CD4-positive, alpha-beta T cell treated with Interleukin-4 for 4 hours (primary cell): ENCODE measurements at places on chromosomes 1 and 21.

DNA sequence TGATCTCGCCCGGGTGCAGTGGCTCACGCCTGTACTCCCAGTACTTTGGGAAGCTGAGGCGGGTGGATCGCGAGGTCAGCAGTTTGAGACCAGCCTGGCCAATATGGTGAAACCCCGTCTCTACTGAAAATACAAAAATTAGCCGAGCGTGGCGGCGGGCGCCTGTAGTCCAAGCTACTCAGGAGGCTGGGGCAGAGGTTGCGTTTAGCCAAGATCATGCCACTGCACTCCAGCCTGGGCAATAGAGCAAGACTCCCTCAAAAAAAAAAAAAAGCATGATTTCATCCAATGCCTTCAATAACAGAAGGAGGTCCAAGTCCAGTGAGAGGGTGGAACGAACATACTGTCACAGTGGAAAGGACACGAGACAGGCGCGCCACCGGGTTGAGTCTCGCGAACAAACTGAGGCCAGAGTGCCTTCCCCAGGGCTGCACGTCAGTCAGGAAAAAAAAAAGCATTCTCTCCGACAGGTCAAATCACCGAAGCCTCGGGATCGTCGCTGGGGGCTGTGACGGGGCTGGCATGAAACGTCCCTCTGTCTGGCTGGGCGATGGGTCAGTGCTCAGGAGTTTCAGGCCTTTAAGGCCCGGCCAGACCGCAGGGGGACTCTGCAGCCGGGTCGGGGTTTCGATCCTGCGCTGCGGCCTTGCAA, 8.4 kb upstream of the CROCC start:
- DNase-seq = no peak

DNA sequence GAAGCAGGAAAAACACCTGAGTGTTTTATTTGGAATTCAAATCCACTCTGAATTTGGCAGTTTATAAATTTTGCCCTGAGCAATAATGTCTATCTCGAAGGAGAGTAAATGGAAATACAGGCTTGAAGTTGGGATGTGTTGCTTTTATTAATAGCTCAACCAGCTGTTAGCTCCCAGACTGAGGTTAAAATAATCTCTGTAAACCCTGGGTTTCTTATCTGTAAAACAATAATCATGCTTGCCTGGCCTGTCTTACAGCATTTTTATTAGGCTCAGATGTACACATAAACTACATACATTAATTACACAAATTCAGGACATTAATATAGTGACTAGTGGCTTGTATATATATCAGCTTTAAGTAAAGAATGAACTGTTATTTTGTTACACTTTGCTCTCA, 148.5 kb downstream of the GALNT2 start:
- no peak for DNase-seq

GRCh38 chr1:234915924-234916675, 212.5 kb downstream of the TOMM20 start:
- DNase-seq = no peak

DNA sequence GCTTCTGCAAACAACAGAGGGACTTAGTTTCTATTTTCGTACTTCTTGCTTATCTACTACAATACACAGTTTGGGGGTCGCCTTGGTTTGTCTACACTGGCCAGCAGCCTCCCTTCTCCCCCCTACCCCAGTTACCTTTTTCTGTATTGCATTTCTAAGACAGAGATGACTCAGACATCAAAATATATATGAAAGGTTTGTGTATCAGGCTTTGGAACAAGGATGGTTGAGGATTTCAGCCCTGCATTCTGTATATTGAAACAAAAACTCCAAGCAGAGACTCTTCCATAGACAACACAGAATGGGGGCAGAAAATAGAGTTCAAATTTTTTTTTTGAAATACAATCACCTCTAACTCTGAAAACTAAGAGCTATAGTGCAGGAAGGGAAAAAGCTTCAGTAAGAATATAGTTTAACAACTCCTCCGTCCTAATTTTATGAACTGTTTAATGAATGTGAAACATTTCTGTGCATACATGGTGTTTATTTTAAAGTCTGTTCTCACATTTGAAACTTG, 1.9 kb downstream of the SAMD13 start:
- DNase-seq = no peak

GRCh38 chr1:229786974-229787610, 161.0 kb downstream of the URB2 start:
- no peak for DNase-seq

DNA sequence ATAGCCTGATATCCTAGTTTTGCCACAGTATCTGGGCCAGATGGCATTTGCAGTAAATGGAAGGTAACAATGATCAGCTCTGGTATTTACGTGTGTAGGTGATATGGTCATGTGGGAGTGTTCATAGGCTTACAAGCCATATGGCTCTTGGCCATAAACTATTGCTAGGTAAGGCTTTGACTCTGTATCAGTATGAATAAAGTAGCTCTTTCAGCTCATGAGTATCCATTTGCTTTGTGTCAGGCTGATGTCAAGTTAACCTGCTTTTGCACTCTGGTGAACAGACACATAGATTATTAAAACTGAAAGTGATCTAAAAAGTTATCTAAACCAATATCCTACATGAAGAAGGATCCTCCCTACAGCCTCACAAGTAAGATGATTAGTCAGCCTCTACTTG, 69.0 kb downstream of the DDR2 start:
- DNase-seq = no peak

GRCh38 chr1:245188403-245188802, 33.6 kb downstream of the KIF26B start:
- no peak for DNase-seq

- DNase-seq = no peak
These were observed 117.4 kb downstream of the MRPS6 start for GRCh38 chr21:34190576-34191321.

GRCh38 chr1:8663090-8663802, 154.2 kb downstream of the RERE start:
- DNase-seq = no peak

- no peak for DNase-seq
These were observed 65.2 kb downstream of the CNST start for GRCh38 chr1:246631426-246631825.

GRCh38 chr1:197367627-197368026, 99.6 kb downstream of the CRB1 start:
- no peak for DNase-seq

- DNase-seq = no peak
These were observed at the start of gene GPR25 for GRCh38 chr1:200872446-200873115. GPR25 (plus strand) TSS chr1:200872981; CDS start chr1:200873038, 57 bp downstream.

DNA sequence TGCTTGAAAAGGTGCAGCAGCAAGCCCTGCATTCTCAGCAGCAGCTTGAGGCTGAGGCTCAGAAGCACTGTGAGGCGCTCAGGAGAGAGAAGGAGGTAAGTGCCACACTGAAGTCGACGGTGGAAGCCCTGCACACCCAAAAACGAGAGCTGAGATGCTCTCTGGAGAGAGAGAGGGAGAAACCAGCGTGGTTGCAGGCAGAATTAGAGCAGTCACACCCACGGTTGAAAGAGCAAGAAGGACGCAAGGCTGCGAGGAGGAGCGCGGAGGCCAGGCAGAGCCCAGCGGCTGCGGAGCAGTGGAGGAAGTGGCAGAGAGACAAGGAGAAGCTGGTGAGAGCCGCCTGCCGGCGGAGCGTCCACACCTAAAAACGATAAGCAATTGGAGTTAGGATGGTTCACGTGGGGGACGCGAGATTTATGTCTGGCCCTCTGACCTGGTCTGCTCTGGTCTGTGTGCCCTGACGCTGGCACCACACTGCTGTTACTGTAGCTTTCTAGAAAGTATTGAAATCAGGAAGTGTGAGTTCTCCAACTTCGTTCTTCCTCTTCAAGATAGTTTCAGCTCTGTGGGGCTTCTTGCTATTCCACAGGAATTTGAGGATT, 26.7 kb upstream of the DIP2A start:
- no peak for DNase-seq

DNA sequence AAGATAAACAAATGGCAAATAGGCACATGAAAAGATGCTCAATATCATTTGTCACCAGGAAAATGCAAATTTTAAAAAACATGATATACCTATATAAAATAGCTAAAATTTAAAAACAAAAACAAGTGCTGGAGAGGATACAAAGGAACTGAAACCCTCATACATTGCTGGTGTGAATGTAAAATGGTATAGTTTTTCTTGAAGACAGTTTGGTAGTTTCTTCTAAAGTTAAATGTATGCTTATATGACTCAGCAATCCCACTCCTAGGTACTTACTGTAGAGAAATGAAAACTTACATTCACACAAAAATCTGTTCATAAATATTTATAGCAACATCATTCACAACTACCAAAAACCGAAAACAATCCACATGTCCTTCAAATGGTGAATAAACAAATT, 11.2 kb downstream of the TAF12 start:
- DNase-seq = no peak

- no peak for DNase-seq
These were observed 59.9 kb upstream of the ZSWIM5 start for GRCh38 chr1:45266151-45266801.

- DNase-seq = no peak
These were observed 1131.8 kb upstream of the TMPRSS15 start for GRCh38 chr21:19535356-19535755.

DNA sequence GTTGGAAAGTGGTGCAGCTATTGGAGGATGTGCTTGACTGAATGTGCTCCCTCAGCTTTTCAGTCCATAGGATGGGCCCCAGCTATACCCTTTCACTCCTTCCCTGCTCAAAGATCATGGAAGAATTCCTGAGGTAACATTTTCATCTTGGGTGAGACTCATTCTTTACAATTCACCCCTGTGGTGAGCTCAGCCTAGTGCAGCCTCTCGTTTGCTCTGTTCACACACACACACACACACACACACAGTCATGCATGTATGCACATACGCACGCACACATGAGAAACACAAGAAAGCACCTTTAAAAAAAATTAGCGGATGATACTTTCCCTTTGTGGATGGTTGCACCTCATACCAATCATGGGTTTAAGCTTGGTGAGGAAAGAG, 25.8 kb downstream of the CCN1 start:
- no peak for DNase-seq

DNA sequence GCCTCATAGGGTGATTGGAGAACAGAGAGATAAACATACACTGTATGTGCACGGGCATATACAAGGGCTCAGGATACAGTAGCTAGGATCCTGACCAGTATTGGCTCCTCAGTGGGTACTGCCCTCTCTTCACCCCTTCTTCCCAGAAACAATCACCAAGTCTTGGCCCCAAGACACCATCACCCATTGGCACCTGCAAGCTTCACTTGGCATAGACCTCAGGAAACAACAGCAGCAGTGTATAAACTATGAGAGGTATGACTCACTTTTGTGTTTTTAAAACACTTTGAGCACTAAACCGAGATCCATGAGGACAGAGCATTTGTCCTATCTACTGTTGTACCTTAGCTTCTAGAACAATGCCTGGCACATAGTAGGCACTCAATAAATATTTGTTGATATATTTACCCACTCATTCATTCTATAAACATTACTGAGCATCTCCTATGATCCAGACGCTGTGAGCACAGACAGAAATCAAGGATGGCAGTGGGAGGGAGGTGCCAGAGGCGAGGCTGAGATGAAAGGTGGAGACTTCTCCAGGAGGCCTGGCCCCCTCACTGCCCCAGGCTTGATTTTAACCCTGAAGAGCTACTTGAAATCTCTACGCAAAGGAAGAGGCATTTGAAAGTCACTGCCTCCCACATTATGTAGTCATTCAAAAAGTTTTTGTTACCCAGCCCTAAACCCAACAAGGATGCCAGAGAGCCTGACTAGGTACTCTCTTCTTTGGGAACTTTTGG, 95.2 kb downstream of the CAMK2N1 start:
- DNase-seq = no peak

DNA sequence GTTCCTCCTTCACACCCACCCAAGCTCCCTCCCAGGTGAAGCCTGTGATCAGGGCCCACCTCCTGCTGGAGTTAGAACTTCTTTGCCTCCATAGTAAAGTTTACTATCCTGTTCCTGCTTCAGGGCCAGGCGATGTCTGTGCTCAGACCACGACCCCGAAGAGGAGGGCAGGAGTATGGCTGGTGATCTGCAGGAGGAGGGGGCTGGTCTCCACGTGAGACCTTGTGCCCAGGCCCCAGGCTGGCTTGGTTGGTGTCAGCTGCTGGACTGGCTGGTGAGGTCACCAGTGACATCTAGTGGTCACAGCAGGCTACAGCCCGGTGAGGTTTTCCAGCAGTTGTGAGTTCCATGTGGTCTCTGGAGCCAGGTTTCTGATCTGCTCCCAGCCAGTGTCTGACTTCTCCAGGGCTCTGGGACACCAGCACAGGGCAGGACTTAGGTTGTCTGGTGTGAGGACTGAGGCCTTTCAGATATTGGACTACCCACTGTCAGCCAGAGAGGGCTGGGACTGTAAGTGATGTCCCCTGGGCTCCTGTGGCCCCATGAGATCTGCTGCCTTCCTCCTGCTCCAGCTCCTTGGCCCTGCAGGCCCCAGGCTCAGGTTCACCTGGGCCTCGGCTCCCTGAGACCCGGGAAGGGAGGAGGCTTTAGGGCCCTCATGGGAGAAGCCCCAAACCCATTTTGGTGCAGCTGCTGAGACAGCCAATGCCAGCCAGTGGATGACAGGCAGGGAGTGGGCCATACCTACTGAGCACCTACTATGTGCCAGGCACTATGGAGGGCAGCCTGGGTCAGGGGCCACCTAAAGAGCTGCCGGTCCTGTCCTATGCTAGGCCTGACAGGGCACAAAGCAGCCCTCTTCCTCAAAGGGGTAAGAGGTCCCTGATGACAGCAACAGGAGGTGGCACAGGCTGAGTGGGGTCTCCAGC, 6.0 kb upstream of the UBL4B start:
- DNase-seq = peak; percentile 55

- DNase-seq = no peak
These were observed 214.2 kb downstream of the SLC44A5 start for GRCh38 chr1:75396745-75397144.

DNA sequence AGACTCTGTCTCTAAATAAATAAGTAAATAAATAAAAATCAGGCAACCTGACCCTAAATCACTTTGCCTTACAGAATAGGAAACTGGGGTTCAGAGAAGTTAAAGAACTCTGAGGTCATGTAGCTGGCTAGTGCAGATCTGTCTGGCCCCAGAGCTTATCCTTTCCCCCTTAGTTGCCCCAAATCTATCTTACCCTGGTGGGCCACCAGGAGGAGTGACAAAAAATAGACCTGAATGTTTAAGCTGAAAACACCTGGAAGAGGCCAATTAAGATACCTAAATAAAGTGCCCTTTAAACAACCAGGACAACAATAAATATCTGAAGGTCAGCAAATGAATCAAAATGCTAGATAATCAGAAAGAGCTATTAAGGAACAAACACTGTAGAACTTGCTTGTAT, 59.7 kb downstream of the TEX35 start:
- DNase-seq = no peak

DNA sequence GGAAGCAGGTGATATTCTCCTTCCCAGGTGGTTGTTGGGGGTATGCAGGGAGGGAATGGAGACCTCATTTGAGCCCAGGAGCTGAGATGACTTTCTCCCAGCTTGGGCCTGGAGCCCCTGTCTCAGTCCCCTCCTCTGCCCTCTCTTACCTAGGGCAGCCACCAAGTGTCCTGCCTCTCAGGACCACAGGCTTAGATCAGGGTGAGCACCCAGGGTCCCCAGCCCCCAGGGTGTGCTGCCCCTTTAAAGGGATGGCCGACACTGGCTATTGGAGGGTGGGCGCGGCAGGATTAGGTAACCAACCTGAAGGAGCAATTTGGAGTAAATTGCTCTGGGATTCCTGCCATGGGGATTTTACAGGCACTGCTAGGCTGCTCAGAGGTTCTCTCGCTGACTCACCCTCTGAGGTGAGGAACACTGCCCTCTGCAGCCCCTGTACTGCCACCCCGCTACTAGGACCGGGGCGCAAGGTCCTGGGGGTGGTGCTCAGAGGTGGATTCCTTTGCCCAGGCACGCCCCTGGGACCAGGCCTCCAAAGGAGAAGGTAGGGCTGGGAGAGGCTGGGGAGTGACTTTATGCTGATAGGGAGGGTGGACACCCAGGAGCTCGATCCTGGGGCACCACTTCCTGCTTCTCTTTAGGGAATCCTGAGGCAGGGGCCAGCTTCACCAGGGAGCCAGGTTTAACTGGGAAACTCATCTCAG, 1.5 kb downstream of the RPS6KA1 start:
- no peak for DNase-seq
